ENCODE measurements at places on chromosomes 2 and 18.

- DNase-seq, result no peak
Observed at GRCh38 chr2:43199492-43200488, 26.6 kb downstream of the ZFP36L2 start.

DNA sequence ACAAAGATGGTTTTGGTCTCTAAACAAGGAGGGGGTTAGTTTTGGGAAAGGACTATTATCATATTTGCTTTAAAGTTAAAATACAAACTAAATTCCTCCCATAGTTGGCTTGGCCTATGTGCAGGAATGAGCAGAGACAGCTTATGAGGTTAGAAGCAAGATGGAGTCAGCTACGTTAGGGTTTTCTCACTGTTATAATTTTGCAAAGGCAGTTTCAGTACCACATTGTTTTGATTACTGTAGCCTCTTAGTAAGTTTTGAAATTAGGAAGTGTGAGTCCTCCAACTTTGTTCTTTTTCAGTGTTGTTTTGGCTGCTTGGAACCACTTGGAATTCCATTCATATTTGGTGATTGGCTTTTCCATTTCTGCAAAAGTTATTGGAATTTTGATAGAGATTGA is 23.4 kb downstream of the LCLAT1 start:
- no peak for DNase-seq

GRCh38 chr18:22424565-22424963 is 6.8 kb upstream of the CTAGE1 start:
- DNase-seq, result no peak

DNA sequence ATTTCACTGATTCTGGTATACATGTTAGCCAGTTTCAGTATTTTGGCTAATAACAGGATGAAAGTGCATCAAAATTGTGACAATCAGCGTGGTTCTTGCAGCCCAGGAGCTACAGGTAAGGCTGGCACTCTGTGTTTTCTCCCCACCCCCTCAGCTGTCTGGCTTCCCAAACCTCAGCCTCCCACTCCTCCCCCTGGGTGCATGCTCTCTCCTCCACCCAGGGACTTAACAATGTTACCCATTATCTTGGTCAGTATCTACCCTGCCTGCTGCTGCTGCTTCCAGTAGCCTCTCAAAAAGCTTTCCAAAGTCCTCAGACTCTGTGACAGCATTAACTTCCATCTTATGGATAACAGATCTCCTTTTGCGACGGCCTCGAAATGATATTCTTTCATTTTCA is 41.0 kb downstream of the TRABD2A start:
- DNase-seq, result no peak

- no peak for DNase-seq
Observed at GRCh38 chr2:237889811-237890210, 30.4 kb downstream of the RAMP1 start.

Measured in iris pigment epithelial cell (primary cell).